ENCODE measurements at places on chromosomes 5 and 9.

DNA sequence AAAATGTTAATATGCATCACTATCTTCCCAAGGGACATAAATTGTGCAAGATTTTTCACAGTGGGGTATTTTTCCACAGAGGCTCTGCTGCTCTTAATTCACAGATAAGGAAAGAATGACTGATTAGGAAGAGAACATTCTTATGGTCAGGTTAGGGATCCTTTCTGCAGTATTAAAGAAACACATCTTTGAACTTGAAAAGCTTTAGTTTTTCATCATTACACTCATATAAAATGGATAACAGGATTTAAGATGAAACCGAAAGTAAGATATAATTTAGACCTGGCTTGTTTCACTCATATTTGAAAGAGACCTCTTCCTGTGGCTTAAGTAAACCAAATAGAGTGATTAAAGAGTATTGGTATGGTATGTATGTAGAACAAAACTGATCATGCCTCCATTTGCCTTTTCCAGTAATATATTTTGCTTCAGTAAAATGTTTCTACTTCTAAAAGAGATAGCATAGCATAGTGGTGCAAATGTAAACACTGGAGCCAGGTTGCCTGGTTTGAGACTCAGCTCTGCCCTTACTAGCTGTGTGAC is 160.0 kb downstream of the PRR16 start:
- DNase-seq, result no peak

DNA sequence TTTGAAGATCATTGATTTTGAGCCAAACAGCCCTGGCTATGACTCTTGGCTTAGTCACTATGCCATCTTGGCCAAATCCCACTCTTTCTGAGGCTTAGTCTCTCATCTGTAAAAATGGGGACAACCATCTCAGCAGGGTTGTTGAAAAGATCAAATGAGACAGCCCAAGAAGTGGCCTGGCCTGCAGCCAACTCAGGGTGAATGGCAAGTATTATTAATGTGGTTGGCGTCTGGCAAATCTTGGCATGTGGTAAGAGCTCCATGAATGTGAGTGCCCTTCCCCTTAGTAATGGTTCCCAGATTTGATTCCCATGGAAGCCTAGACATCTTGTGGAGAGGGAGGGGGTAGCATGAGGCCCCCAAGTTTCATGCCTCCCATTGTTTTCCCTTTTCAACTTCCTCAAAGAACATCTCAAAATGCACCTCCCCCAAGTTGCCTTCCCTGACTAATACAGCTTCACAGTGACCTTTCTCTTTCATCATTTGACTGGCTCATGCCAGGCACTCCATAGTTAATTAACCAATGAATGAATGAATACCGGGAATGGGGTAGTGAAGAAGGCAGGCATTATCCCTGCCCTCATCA is 11.8 kb upstream of the TGFBI start:
- DNase-seq, result no peak

DNA sequence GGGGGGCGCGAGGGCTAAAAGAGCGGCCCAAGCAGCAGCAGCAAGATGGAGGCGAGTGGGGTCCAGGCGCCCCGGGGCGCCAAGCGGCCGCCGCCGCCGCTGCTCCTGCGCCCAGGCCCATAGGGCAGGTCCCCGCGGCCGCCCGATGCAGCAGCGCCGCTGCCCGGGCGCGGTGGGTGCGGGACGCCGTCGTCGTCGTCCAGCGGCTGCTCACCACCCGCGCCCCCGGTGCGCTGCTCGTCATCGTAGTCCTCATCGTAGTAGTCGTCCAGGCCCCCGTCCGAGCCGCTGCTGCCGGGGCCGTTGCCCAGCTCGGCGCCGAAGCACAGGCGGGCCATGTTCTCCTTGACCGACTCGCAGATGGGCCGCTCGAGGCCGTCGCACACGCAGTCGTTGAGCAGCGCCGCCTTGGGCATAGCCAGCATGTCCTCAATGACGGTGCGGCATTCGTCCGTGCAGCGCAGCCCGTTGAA is 1.5 kb downstream of the GAS1 start:
- DNase-seq, result no peak

DNA sequence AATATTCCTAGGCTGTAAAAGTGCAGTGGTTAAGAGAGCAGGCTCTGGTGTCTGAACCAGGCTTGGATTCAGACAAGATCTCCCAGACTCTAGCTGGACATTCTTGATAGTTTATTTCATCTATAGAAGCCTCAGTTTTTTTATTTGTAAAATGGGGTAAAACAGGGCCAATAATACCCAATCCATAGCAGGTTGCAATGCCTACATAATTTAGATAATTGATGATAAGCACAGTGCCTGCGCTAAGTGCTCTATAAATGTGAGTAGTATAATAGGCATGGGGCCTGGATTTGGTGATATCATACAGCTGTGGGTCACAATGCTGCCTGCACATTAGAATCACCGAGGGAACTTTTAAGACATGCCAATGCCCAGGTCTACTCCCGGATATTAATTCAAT is 603.5 kb downstream of the ISL1 start:
- DNase-seq, result no peak

DNA sequence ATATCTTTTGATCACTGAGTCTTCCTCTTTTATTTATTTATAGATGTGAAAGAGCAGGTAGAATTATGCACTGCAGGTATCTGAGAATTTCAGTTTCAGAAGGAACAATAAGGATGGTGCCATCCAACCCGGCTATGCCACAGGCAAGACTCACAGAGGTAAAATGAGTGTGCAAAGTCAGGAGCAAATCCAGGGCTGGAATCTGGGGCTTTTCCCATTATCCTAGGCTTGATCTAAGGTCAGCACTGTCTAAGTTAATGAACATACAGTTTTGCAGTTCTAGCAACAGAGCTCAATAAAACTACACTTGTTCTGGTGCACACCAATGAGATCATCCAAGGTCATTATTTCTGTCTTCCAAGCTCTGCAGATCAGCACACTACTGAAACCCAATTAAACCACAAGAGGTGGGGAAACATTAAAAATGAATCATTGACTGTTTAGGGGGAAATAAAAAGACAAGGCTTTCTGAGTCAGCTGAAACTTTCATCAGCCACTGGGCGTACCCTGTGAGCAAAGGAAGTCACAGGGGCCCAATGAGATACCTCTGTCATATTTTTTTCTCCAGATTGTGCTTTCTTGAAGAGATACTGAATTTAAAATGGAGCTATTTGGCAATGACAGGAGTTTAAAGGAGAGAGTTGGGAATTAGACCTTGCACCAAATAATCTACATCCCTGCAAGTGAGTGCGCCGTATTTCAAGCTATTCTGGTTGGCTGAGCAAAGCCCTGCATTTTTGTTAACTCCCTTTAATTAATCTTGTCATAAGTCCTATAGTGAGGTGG is 662.2 kb upstream of the ZNF608 start:
- DNase-seq, result no peak

DNA sequence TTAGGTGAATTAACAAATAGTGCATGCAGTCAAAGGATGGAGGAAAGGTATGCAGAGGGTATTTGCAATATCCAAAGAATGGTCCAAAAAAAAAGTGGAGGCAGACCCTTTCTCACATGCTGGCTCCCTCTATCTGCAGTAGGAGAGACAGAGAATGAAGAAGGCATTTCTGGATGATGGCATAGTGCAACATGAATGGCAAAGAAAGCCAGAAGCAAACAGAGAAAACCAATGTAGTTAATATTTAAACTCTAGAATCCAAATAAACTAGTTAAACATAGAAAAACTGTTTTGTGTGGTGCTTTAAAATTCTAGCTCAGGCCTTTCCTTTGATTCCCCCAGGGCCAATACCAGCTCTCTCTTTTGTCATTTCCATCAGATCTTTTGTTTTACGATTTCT is 403.1 kb upstream of the WWC1 start:
- no peak for DNase-seq

DNA sequence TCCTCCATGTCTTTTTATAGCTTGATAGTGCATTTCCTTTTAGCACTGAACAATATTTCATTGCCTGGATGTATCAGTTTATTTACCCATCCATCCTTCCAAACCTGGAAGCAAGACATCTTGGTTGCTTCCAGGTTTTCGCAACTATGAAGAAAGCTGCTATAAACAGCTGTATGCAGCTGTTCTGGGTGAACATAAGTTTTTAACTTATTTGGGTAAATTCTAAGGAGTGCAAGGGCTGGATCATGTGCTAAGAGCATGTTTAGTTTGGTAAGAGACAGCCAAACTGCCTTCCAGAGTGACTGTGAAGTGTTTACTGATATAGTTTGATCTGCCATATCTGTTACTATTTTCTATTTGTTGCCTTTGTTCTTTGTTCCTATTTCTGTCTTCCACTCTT is 58.5 kb downstream of the CSF2 start:
- no peak for DNase-seq

DNA sequence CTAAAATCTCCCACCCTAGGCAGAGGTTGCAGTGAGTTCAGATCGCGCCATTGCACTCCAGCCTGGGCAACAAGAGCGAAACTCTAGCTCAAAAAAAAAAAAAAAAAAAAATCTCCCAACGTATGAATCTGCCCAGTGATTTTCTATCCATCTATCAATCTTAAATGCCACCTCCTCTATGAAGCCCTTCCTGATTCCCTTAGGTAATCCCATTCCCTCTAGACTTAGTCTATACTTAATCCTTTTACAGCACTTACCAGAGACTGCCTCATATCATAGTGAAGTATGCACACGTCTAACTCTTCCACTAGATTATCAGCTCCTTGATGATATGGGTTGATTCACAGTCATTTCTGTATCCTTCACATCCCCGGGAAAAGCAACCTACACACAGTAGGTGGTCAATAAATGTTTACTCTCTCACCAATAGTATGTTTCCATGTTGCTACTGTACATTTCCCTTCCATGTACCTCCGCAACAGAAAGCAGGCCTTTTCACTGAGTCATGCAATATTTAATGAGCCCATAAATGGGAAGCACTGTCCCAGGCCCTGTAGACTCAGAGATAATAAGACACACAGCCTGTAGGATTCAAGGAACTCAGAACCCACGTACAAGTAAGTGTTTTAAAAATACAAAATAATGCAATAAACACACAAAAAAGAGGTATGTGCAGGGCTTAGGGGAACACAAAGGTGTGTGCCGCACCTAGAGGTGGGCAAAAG is 1.2 kb downstream of the DROSHA start:
- DNase-seq, result no peak

Data from stimulated activated CD8-positive, alpha-beta memory T cell treated with anti-CD3 and anti-CD28 coated beads, Interleukin-4, amount 100 ng/mL, for 4 hours (primary cell).